ENCODE measurements at places on chromosomes 13 and 19.

DNA sequence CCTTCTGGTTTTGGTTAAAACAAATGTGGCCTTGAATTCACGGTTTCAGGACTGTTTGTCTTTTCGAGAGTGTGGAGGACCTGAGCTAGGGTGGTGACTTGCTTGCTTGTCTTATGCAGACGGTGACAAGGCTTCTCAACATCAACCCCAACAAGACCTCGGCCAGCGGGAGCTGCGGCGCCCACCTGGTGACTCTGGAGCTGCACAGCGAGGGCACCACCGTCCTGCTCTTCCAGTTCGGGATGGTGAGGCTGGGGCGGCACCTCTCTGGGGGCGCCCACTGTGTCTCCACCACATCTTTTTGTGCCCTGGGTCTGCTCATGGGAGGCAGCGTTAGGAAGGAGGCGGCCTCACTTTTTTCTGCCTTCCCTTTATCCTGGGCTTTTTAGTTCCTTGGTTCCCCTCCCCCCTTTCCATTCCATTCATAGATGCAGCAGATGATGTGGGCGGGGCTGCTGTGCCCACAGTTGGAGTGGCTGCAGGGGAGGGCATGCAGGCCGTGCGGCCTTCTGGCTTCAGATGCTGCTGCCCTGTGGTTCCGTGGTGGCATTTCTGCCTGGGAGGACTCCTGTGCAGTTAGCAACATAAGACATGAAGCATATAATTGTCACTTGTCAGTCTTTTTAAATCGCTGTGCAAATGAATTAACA lies 23.3 kb downstream of the LAMP1 start:
- no peak for DNase-seq

DNA sequence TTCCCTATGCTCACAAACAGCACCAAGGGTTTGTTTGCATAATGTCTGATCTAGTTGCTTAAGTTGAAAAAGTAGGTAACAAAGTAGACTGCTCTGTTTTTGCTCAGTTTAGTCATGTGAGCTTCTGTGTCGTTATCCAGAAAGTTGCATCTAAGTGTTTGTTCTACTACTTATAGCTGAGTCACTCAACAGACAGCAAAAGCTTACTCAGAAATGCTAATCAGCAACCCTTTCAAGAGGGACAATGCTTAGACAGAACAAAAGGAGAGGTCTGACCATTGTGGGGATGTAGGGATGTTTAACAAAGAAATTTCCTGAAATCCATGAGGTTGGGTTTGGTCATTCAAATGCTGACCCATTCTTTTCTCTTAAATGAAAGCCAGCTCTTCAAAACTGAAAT lies 106.4 kb downstream of the ATP8A2 start:
- no peak for DNase-seq

DNA sequence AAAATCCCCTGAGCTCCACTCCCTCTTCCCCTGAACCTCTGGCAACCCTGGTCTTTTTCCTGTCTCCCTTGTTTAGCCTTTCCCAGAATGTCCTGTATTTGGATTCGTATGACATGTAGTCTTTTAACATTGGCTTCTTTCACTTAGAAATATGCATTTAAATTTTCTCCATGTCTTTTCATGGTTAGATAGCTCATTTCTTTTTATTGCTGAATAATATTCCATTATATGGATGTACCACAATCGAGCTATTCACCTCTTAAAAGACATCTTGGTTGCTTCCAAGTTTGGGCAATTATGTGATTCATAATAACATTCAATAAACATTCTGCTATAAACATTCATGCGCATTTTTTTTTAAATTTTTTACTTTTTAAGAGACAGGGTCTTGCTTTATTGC lies 99.6 kb upstream of the ZNF536 start:
- DNase-seq, result no peak

- DNase-seq, result no peak
These were observed 7.3 kb downstream of the SPATA13 start for GRCh38 chr13:24167666-24168391.

DNA sequence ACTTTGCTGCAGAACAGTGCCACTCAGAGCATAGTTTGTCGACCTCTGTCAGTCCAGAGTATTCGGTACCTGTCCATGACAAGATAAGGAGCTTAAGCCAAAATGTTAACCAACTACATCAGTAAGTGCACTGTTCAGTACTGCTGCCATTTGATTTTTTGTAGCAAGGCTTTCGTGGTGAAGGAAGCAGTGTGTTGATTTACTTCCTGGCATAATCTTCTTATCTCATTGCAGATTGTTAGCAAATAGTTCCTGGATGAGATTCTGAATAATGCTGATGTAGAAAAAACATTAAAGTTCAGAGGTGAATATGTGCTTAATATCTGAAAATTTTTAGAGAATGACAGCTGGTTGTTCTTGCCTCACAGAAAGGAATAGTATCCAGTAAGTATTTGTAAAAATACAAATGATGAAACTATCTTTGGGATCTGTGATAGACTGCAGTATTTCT lies 85.7 kb downstream of the LRRC63 start:
- no peak for DNase-seq

- DNase-seq, result no peak
These were observed 32.6 kb downstream of the UBL3 start for GRCh38 chr13:29817604-29818378.

- no peak for DNase-seq
These were observed 4.5 kb downstream of the SAE1 start for GRCh38 chr19:47135156-47135555.

DNA sequence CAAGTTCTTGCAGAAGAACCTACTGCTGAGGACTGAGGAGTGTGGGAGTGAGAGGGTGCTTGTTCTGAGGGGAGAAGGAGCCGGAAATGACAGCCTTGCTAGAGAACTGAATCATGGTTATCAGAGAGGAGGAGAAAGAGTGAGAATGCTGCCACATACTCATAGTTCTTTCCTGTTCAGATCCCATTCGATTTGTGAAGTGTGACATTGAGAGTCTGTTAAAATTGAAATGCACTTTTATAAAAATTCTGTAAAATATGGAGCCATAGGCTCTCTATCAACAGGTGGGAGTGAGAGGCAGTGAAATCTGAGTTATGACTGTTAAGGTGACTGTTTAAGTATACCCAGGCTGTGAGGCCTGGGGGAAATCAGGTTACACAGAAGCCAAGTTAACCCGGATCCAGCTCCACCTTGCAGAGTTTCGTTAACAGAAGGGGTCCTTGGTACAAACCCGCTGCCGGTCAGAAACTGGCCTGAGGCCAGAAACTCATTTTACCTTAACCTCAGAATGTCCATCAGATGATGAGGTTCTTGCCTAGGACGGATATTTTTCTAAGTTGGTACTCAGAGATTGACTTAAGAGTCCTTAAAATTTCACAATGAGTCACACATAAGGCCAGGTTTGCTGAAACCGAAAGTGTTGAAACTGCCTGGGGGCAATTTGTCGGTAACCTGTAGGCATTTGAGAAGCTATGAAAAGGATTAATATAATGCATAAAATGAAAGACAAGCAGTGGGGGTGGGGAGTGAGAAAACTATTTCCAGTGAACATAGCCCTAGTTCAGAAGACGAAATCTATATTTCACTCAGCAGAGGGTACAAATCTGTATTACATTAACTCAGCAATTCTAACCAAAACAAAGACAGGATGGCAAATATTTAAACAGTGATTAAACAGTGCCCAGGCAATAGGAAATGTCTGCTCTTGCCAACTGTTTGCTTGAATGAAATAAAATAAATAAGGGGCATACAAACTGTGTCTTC lies 350.5 kb downstream of the KCNRG start:
- peak; percentile 15 for DNase-seq

- no peak for DNase-seq
These were observed 118.5 kb upstream of the MIR17HG start for GRCh38 chr13:91228940-91229339.

DNA sequence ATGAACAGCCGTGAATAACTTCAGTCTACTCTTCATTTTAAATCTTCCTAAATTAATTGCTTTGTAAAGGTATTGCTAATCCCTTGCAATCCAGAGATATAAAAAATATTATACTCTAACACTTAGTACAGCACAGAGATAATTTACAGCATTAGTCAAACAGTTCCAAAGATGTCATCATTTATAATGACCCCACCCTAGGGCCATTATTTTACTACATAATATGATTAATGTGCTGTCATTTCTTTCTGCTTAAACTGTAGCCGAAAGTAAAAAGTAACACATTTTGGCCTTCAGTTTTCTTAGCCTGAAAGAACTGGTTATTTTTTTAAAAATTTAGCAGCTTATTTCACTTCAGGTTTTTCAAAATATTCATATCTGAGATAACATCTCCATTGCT lies 256.3 kb upstream of the RFC3 start:
- no peak for DNase-seq

- DNase-seq, result no peak
These were observed 31.5 kb downstream of the KLF5 start for GRCh38 chr13:73090116-73090822.

Data from T follicular helper cell (primary cell).